ENCODE measurements at places on chromosomes 12 and 14. TPM values are rescaled to one million over a fixed set of nuclear protein-coding genes. Genes with fewer than 3 reads are reported as not detected.

The RND1 gene
- total RNA-seq: 0.33 TPM

The PTPN6 gene
- total RNA-seq: 9.6 TPM

The SPRING1 gene
- total RNA-seq: 46.6 TPM

The CCDC60 gene
- not detected for total RNA-seq

The CLEC4D gene
- not detected for total RNA-seq

The LYZ gene
- not detected for total RNA-seq

The KLRD1 gene
- not detected for total RNA-seq
